ENCODE measurements at places on chromosomes 5 and 9.

- no peak for DNase-seq
Observed at GRCh38 chr9:36146651-36147050, 10.1 kb downstream of the GLIPR2 start.

- DNase-seq, result peak; percentile 94
Observed at GRCh38 chr5:172133359-172134029, 54.5 kb downstream of the STK10 start.

DNA sequence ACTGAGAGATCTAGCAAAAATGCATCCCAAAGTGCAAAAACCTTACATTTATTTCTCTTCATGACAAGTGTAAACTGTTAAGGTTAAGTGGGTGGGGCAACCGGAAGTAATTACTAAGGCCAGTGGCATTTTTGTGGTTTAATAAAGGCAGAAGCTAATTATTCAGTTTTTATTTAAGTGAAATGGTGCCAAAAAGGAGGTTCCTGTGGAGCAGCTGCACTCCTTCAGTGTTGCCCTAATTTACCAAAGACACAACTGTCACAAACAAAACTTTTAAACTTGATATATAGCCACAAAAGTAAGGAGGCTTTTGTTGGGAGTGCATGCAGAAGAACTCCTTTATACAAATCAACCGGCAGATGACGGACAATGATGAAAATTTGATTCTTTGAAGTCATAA, 81.6 kb downstream of the NDUFS4 start:
- peak; percentile 69 for DNase-seq

GRCh38 chr5:12250454-12250853, 346.2 kb upstream of the CTNND2 start:
- no peak for DNase-seq

GRCh38 chr9:16221822-16222547, 648.5 kb downstream of the BNC2 start:
- no peak for DNase-seq

- no peak for DNase-seq
Observed at GRCh38 chr5:167947306-167947705, 344.1 kb upstream of the WWC1 start.
